AG10803 (cell line): ENCODE measurements at places on chromosomes 11 and 22.

- peak; percentile 31 for DNase-seq
Measured at GRCh38 chr11:35135222-35135621, 3.7 kb upstream of the CD44 start.

DNA sequence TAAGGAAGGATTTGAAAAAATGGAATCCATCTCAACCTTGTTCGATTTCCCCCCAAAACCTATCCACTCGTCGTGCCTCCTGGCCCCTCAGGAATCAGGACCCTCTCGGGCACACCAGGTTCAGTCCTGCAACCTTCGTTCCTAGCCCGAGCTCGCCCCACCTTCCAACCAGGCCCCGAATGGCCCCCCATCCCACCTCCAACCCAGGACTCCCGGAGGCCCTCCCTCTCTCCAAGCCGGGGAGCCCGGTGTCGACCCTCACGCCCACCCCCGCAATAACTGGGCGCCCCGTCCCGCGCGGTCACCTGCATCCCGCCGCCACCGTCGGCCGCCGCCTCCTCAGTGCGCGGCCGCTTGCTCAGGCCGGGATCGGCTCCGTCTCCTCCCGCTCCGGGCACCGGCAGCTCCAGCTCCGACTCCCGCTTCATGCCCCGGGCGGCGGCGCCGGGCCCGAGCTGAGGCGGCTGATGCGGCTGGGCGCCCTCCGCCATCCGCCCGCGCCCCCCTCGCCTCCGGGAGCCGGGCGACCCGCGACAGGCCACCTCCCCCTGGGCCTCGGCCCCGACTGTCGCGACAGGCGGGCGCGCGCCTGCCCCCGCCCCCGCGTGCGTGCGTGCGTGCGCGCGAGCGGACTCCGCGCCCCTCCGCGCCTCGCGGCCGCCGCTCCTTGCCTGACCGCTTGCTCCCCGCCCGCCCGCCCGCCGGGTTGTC, 534 bp downstream of the RBFOX2 start:
- DNase-seq, result no peak

DNA sequence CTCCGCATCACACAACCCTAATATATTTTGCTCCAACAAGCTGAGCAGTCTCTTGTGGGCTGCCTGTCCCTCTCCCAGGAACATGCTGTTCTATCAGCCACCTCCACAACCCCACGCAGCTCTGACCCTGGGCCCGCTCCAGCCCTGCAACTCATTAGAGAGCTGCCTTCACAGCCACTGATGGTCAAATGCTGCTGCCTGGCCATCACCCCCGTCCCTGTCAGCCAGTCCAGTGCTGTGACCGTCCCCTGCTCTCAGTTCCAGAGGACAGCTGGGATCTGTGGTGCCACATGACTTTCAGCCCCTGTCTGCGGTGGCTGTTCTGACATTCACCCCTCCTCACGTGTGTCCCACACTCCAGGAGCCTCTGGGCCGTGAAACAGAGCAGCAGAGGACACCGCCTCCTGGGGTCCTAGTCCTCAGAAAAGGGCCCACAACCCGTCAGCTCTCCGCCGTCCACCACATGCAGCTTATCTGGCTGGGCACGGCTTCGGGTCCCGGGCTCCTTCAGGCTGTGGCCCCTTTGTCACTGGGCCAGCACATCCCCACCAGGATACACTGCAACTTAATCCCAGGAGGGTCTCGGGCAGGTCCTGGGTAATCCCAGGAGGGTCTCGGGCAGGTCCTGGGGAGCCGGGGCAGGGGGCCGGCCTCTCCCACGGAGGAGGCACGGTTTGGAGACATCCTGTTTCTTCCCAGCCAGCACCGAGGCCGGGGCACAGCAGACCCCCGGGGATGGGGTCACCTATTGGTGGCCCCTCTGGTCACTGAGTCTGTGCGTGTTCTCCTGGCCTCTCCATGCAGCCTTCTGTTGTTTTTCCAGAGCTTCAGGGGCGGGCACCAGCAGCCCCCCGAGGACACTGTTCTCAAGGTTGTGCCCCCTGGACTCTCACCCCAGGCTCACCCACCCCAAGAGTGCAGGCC, 15.1 kb downstream of the CRELD2 start:
- no peak for DNase-seq

- DNase-seq, result no peak
Measured at GRCh38 chr11:23569134-23569533, 708.9 kb upstream of the CCDC179 start.

DNA sequence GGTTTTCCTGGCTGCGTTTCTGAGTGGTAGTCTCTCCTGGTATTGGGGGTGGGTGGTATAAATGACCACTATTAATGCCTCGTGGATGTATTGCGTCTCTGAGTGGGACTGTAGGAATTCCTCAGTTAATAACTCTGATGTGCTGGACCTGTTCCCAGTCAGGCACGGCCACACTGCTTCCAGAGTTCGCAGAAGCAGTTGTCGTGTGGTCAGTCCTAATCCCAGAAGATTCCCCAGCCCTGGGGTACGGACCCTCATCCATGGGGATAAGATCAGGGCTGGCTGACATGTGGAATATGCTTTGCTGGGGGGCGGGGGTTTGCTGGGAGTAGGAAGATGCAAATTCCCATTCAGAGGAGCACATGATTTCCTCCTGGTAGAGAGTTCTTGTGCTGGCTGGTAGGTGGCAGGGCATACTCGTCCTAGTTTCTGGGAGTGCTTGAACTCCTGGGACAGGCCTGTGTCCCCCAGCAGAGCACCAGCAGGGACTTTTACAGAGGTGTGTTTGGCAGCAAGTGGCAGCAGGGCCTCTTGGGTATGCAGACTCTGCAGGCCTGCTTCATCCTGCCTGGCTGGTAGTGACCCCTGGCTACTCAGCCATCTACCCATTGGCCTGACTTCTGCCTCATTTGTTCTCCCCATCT, 157.4 kb downstream of the NAV2 start:
- no peak for DNase-seq

- DNase-seq, result no peak
Measured at GRCh38 chr11:128872594-128872993, 5.5 kb upstream of the KCNJ1 start.

- peak; percentile 18 for DNase-seq
Measured at GRCh38 chr11:612201-612960, 3.4 kb downstream of the IRF7 start.

- DNase-seq, result no peak
Measured at GRCh38 chr22:30825711-30826505, 131.2 kb downstream of the OSBP2 start.

- DNase-seq, result no peak
Measured at GRCh38 chr11:134223121-134223520, 646 bp downstream of the NCAPD3 start.

- no peak for DNase-seq
Measured at GRCh38 chr11:58734681-58735490, 3.1 kb upstream of the GLYAT start.

DNA sequence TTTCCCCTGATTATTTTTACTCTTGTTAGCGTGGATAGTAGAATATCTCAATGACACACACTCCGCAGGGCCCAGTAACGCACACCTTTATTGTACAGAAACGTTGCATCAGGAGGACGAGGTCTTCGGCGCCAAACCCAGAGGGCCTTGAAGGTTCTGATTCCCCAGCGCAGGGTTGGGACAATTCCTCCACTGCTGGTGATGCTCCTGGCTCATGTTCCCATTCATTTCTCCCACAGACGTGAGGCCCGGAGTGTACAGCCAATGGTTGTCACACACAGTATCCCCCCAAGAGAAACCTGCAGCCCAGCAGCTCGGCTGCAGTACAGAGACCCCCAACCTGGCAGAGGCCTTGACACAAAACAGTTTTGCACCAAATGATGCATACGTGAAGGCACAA, 6.1 kb upstream of the ANO1 start:
- no peak for DNase-seq

DNA sequence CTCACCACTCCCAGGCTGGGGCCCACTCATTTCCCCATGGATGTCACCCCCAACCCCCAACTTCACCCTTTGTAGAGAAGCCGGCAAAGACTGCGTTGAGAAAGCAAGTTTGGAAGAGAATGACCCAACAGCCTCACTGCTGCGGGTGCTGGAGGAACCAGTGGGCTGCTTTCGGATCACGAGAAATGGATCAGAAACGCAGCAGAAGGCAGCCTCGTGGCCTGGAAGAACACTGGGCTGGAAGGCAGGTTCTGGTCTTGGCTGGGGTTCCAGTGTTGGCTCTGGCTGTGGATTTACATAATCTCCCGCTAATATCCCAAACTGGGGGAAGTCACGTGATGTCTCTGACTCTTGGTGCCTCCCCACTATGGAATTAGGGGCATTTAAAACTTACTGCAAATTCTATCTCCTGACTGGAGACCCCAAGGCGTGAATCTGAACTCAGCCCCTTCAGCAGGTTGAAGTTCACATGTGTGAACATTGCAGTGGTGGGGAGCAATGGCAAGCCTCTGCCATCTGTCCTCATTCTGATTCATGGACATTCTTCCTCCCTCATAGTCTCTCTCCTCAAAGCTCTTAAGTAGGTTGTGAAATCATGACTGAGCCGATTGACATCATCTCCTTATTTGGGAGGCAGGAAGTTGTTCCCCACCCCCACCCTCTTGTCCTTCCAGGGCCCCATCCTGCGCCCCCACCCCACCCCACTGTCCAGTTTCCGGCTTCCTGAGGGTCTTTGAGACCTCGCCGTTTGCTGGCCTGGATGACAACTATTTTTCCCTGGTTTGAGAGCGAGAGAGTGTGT, 37.0 kb upstream of the TIMP3 start:
- peak; percentile 93 for DNase-seq

- DNase-seq, result no peak
Measured at GRCh38 chr22:37705205-37705604, 8.4 kb downstream of the TRIOBP start.

DNA sequence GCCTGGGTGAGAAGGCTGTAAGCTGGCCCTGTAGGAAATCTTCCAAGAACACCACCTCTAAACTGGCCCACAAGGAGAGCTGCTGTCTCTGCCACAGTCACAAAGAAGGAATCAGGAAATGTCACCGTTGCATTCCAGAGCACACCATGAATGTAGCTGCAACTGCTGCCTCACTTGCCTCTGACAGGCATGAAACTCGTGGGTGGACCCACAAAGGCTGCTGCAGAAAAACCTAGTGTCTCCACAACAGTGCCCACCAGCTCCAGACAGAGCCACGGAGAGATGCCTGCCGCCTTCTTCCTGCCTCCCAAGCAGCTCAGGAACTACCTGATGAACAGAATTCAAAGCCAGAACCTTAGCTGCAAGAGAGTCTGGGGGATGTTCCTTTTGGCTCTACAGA, 10.5 kb downstream of the DNAJB13 start:
- DNase-seq, result peak; percentile 61

DNA sequence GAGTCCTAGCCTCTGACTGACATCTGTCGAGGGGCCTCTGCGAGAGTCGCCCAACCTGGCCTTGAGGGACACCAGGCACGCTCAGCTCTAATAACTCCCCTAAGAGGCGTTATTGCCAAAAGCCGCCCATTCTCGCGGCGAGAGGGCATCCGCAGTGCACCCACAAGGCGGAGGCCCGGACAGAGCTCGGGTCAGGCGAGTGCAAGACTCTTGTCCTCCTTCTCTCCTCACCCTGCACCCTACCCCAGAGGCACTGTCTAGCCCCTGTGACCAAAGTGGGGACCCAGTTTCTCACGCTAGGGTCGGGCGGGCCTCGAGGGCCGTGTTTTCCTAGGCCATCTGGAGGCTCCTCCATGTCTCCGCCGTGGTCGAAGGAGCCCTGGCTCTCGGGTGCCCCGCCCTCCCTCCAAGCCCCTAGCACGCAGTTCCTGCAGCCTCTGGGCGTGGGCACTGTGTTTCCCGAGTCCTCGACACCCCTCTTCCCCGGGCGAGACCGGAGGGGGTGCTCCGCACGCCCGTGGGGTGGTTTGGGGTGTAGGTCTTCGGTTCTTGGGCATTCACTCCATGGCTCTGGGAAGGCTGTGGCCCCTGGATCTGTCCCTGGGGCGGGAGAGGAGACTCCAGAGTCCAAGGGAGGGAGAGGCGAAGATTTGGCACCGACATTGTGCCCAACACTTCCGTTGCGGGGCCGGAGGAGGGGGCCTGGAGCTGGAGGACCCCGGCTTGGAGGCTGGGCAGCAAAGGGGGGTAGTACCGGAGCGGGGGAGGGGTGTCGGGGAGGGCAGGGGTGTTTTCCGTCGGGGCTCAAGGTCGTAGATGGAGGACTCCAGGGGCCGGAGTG, 1.0 kb downstream of the CHRM4 start:
- no peak for DNase-seq

DNA sequence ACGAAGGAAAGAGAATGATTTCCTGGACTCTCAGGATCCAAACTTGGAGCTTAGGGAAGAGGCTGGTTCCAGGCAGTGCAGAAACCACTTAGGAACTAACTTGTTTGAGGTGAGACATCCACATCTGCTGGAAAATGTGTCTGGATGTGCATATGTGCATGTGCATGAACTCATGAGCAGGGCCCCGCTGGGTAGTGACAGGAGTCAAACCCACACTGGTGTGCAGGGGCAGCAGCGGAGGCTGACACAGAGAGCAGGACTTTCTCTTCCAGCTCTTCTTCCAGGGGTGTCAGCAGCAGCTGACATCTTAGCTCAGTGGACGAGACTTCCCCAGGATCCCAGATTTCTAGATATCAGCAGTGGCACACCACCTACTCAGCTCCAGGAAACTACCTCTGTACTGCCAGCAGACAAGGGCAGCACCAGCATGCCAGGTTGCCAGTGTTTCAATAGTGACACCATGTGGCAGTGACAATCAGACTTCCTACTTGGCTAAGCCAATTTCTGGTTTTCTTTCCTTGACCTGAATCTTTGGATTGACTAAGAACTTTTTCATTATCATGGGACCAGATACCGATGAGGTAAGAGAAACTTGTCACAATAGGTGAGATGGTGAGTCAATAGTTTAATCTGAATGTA, 227.5 kb upstream of the ZC3H12C start:
- no peak for DNase-seq

DNA sequence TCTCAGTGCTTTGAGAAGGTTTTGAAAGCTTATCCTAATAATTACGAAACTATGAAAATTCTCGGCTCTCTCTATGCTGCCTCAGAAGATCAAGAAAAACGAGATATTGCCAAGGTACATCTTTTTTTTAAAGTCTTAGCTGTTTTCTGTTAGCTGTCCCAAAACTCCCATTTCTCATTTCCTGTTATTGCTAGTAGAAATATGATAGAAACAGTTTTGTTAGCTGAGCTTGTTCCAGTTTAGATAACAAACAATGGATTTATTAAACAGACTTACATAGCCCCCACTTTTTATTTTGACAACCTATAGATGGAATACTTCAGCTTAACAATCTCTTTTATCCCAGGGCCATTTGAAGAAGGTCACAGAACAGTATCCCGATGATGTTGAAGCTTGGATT, 12.7 kb downstream of the CTR9 start:
- no peak for DNase-seq
